Hepatocyte (in vitro differentiated cells): ENCODE measurements at places on chromosomes 2 and 18. TPM values are rescaled to one million over a fixed set of nuclear protein-coding genes. Genes with fewer than 3 reads are reported as not detected.

GRCh38 chr2:190912726-190913125 lies 32.1 kb downstream of the GLS start:
- no peak overlapping the region for H3K4me3 ChIP-seq
- H3K4me1 ChIP-seq: no peaks in the 10 kb centered on the region
- no peaks in the 10 kb centered on the region for H3K27me3 ChIP-seq
- H3K27ac ChIP-seq: no peak overlapping the region
- no peaks in the 10 kb centered on the region for H3K36me3 ChIP-seq
- no peak for DNase-seq

- no peak overlapping the region for H3K27ac ChIP-seq
- H3K4me3 ChIP-seq: no peak overlapping the region
- H3K27me3 ChIP-seq: no peaks in the 10 kb centered on the region
- no peaks in the 10 kb centered on the region for H3K4me1 ChIP-seq
- no peak for DNase-seq
- H3K36me3 ChIP-seq: no peaks in the 10 kb centered on the region
Observed at GRCh38 chr2:233982421-233983121, 65.4 kb downstream of the TRPM8 start.

DNA sequence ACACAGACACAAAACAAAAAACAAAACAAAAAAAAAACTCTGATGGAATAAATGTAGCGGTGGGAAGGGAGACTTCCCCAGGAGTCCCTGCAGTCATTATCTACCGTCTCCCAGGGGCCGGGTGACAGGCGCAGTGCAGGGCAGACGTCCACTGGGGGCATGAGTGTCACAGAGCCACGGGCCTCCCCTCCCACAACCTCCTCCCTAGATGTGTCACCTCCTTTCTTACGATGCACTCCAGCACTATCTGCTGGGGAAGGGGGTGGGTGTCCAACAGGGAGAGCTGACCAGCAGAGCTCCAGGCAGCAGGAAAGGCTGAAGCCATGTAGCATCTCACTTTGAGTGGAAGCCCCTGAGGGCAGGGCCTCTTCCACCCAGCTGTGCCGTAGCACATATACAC lies 84.5 kb downstream of the LONRF2 start:
- H3K36me3 ChIP-seq: no peaks in the 10 kb centered on the region
- no peak for DNase-seq
- H3K27me3 ChIP-seq: no peaks in the 10 kb centered on the region
- H3K4me1 ChIP-seq: peaks cover 18% of the 10 kb centered on the region
- H3K27ac ChIP-seq: no peak overlapping the region

DNA sequence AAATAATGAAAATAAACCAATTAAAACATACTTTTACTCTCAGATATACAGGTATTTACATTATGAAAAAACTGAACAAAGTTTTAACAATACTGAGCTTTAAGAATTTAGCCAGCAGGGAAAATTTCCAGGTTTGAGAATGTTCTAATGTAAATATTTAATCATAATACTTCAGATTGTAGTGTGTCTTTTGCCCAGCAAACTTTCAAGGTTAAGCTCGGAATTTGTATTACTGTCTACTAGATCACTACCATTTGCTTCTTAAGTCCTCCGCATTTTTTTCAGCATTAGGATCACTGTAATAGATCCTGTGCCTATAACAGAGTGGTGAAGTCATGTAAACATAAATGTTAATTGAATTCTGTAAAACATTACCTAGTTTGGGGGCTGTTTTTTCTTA lies 52.7 kb downstream of the CFAP210 start:
- peak overlapping the region; percentile 8 for H3K27ac ChIP-seq
- H3K4me3 ChIP-seq: no peak overlapping the region
- H3K36me3 ChIP-seq: peaks cover 4% of the 10 kb centered on the region
- no peaks in the 10 kb centered on the region for H3K27me3 ChIP-seq
- no peak for DNase-seq
- peaks cover 15% of the 10 kb centered on the region for H3K4me1 ChIP-seq

DNA sequence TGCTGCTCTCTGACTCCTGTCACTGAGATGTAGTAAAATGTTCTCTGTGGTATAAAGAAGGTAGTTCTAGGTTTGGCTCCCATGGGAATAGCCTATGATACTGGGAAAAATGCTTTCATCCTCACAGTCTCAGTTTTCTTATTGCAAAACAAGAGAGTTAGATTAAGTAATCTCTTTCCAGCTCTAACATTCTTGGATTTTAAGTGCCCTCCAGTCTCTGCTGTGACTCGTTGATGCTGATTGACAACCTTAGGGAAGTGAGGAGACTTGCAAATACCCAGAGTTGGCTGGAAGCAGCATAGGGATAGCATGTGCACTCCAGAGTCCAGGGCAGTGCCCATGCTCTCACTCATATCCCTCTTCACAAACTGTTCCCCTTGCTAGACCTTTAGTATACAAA lies 534.9 kb downstream of the SLC4A3 start:
- DNase-seq: no peak
- H3K27me3 ChIP-seq: no peaks in the 10 kb centered on the region
- no peaks in the 10 kb centered on the region for H3K4me1 ChIP-seq
- H3K4me3 ChIP-seq: no peak overlapping the region

- peak overlapping the region; percentile 68 for H3K4me3 ChIP-seq
- H3K36me3 ChIP-seq: no peaks in the 10 kb centered on the region
Observed at GRCh38 chr2:120253021-120253882, 600 bp downstream of the RALB start.

DNA sequence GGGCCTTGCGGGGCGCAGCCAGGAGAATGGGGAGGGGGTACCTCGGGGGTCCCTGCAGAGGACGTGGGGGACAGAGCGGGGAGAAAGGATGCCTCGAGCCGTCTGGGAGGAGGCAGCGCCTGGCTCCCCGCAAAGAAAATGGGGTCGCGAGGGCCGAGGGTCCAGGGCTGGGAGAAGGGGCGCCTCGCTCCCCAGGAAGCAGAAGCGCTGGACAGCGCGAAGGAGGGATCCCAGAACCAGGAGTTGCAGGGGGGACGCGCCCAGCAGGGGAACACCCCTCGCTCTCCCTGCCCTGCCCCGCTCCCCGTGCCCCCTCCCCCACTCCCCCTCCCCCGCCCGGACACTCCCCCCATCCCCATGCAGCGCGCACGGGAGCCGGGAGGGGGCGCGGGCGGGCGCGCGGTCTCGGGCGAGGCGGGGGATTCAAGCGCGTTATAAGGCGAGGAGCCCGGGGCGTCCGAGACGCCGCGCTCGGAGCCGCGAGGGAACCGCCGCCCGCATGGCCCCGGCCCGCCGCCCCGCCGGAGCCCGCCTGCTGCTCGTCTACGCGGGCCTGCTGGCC lies at the start of gene ERFE:
Gene ERFE (plus strand): TSS at position 462 of the 562 bp plus-strand sequence. CDS start 38 bp downstream, at position 500.
- no peak within 1 kb of the TSS for H3K27ac ChIP-seq
- peaks cover 32% of the 10 kb centered on the region for H3K27me3 ChIP-seq
- DNase-seq: peak; percentile 79
- H3K4me3 ChIP-seq: no peak within 1 kb of the TSS
- H3K4me1 ChIP-seq: peaks cover 4% of the 10 kb centered on the region

IL18R1 gene
- 19.3 and 25.5 TPM in 2 replicates for total RNA-seq

REEP1 gene
- 24.2 and 26.5 TPM in 2 replicates for total RNA-seq

PCGF1 gene
- 10.4 and 10.6 TPM in 2 replicates for total RNA-seq
